ENCODE measurements at places on chromosomes 5 and 9. TPM values are rescaled to one million over a fixed set of nuclear protein-coding genes. Genes with fewer than 3 reads are reported as not detected.

Gene PRXL2C
- total RNA-seq: 28.0 TPM

DNA sequence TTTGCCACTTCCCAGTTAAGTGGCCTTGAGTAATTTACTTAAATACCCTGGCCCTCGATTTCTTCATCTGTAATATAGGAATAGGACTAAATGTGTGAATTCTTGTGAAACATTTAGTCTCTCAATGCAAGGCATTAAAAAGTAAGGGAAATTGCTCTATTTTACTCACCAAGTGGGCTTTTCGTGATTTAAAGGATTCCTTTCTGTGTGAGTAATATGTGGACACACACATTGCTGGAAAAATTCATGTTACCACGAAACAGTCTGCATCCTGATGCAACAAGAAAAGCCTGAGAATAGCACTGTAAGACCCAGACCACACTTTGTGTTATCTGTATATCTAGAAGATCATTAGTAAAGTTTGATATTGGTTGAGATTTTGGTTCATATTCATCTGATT lies 1243.0 kb upstream of the CDH9 start:
- no peaks in the 10 kb centered on the region for H3K27me3 ChIP-seq
- no peaks in the 10 kb centered on the region for H3K4me1 ChIP-seq
- H3K4me3 ChIP-seq: no peak overlapping the region
- H3K27ac ChIP-seq: no peak overlapping the region
- no peak for DNase-seq
- H3K36me3 ChIP-seq: no peaks in the 10 kb centered on the region

DNA sequence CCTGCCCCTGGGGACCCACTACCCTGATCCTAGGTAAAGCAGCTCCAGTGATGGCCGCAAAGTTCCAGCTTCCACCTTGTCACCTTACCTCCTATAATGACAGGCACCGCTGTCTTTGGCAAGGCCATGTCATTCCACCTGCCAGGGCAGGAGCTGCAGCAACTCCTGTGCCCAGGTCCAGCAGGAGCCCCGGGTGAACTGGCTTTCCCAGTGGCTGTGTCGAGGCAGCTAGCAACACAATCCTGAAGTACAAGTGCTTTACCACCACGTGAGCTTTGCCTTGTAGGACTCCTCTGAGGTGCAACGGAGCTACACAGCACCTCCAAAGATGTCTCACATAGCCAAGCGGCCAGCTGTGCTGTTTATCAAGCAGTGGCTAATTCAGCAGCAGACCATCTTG lies 20.7 kb upstream of the MGAT1 start:
- peaks cover 60% of the 10 kb centered on the region for H3K4me1 ChIP-seq
- DNase-seq: no peak
- H3K27me3 ChIP-seq: no peaks in the 10 kb centered on the region

DNA sequence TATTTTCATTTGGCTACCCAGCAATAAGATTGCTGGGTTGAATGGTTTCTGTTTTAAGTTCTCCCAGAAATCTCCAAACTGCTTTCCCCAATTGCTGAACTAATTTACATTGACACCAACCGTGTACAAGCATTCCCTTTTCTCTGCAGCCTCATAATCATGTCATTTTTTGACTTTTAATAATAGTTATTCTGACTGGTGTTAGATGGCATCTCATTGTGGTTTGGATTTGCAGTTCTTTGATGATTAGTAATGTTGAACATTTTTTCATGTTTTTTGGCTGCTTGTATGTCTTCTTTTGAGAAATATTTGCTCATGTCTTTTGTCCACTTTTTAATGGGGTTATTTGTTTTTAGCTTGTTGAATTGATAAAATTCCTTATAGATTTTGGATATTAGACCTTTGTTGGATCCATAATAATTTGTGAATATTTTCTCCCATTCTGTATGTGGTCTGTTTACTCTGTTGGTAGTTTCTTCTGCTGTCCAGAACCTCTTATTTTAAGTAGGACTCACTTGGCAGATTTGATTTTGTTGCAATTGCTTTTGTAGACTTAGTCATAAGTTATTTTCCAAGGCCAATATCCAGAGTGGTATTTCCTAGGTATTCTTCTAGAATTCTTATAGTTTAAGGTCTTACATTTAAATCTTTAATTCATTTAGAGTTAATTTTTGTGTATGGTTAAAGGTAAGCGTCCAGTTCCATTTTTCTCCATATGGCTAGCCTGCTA lies 793.7 kb downstream of the BRINP1 start:
- no peak for DNase-seq
- H3K4me1 ChIP-seq: no peaks in the 10 kb centered on the region
- H3K27ac ChIP-seq: no peak overlapping the region
- H3K27me3 ChIP-seq: no peaks in the 10 kb centered on the region
- no peak overlapping the region for H3K4me3 ChIP-seq

DNA sequence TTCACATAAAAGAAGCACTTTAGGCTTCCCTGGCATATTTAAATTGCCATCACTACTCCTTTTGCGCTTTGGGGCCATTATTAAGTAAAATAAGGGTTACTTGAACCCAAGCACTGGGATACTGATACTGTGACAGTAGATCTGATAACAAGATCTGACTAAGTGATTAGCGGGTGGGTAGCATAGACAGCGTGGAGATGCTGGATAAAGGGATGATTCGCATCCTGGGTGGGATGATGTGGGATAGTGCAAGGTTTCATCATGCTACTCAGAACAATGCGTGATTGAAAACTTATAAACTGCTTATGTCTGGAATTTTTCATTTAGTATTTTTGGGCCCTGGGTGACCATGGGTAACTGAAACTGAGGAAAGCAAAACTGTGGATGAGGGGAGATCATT lies 75.1 kb downstream of the PTTG1 start:
- no peak overlapping the region for H3K4me3 ChIP-seq
- H3K27me3 ChIP-seq: no peaks in the 10 kb centered on the region
- H3K27ac ChIP-seq: no peak overlapping the region
- H3K36me3 ChIP-seq: no peaks in the 10 kb centered on the region
- DNase-seq: no peak

GRCh38 chr5:178361657-178362445 lies 129.2 kb upstream of the PHYKPL start:
- H3K27ac ChIP-seq: no peak overlapping the region
- H3K27me3 ChIP-seq: peaks cover 10% of the 10 kb centered on the region
- peaks cover 4% of the 10 kb centered on the region for H3K4me1 ChIP-seq
- no peak for DNase-seq

DNA sequence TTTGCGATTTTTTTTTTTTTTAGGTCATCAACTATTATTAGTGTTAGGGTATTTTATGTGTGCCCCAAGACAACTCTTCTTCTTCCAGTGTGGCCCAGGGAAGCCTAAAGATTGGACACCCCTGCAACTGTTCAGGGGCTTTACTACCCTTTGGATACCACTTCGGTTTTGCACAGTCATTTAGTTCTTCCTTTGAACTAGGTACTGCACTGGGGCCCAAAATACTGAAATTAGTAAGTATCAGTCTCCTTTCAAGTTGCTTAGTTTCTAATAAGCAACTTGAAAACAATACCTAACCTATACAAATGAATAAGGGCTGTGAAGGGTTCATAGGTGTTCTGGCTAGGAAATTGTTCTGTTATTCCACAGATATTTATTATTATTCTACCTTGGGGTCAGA lies 45.3 kb downstream of the CWC27 start:
- H3K4me1 ChIP-seq: peaks cover 8% of the 10 kb centered on the region
- H3K27me3 ChIP-seq: no peaks in the 10 kb centered on the region
- H3K4me3 ChIP-seq: no peak overlapping the region

DNA sequence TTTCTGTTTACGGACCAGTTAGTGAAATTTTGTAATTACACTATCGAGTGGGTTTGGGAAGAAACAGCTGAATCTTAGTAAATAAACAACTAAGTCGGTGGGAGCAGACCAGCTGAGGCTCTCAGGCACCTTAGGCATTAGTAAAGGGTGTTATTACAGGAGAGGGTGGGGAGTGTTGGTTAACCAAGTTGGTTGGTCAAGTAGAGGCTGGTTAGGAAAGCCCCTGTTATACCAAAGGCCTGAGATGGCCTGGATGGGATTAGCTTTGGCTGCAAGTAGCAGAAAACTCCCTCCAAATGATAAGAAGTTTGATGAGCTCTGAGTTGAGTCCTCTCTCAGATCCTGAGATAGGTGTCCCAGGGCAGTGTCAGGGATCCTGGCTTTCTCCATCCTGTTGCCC lies 81.3 kb downstream of the PPARGC1B start:
- no peak overlapping the region for H3K27ac ChIP-seq
- no peak for DNase-seq
- H3K4me1 ChIP-seq: peaks cover 6% of the 10 kb centered on the region

Gene ZNF883
- 0.89 TPM for total RNA-seq

DNA sequence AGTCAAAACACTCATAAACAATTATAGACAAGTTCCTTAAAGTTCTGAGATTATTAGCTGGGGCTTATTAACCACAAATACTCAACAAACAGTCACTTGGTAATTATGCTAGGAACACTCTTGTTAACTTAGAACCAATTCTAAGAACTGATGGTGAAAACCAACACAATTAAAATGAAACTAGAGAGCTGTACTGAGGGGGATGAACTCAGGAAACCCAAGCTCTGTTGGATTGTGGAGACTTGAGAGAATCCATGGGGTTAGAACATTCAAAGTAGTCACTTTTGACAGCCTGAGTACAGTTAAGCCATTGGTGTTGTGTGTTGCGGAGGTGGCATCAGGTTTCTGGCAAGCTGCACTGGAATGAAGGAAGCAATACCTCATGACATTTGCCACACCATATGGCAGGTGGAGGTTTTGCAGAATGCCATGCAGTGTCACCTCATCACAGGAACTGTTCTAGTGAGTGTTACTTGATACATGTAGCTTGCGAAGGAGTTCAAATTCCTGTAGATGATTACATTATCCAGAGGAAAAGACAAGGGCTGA lies 480.9 kb upstream of the CD180 start:
- H3K36me3 ChIP-seq: no peaks in the 10 kb centered on the region
- H3K27me3 ChIP-seq: no peaks in the 10 kb centered on the region
- H3K4me3 ChIP-seq: no peak overlapping the region
- no peak for DNase-seq
- H3K4me1 ChIP-seq: peaks cover 6% of the 10 kb centered on the region

DNA sequence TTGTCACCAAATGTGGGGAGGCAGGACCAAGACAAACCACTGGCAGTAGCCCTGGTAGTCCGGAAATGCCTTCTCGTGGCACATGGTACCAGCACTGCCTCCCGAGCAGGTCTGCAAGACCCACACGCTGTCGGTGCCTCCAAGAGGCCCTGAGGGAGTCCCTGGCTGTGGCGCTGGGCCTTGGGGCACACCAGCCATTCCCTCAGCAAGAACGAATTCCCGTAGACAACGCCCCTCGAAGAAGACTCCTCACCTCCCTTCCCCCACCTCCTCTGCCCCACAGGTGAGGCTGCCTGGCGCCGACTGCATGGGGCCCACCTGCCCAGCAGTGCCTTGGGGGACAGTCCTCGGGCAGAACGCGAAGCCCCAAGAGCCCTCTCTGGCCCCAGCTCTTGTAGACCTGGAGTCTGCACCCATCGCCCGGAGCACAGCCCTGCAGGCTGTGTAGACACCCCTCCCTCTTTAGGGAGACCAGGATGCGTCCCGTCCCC lies 56.0 kb downstream of the EXD3 start:
- no peaks in the 10 kb centered on the region for H3K4me1 ChIP-seq
- no peak overlapping the region for H3K4me3 ChIP-seq
- no peak overlapping the region for H3K27ac ChIP-seq
- peaks cover 11% of the 10 kb centered on the region for H3K36me3 ChIP-seq
- no peak for DNase-seq

GRCh38 chr5:60334281-60334713 lies 365.7 kb downstream of the DEPDC1B start:
- DNase-seq: no peak
- no peak overlapping the region for H3K27ac ChIP-seq
- H3K4me1 ChIP-seq: no peaks in the 10 kb centered on the region
- no peak overlapping the region for H3K4me3 ChIP-seq
- no peaks in the 10 kb centered on the region for H3K36me3 ChIP-seq

GRCh38 chr5:43315682-43316081 lies 2.5 kb upstream of the HMGCS1 start:
- DNase-seq: no peak
- H3K4me1 ChIP-seq: peaks cover 11% of the 10 kb centered on the region
- no peak overlapping the region for H3K4me3 ChIP-seq
- no peaks in the 10 kb centered on the region for H3K36me3 ChIP-seq
- no peaks in the 10 kb centered on the region for H3K27me3 ChIP-seq

Gene NUTM2G
- total RNA-seq: not detected

Gene CDH12
- total RNA-seq: 0.38 TPM

DNA sequence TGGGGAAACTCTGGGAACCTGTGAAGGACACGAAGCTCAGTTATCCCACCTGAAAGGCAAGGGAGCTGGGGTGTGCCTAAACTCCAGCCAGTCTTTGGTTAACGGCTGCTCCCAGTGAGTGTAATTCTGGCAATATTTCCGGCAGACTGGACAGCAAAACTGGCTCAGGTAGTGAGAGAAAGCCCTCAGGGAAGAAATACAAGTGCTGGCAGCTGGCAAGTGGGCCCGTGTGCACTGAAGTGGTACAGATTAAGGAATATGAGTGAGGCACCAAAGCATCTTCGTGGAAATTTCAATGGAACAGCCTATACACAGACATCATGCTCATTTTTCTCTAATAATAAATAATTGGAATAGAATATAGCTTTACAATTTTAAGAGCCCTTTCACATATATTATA lies 56.2 kb downstream of the ABHD17B start:
- H3K27me3 ChIP-seq: no peaks in the 10 kb centered on the region
- no peaks in the 10 kb centered on the region for H3K4me1 ChIP-seq
- H3K27ac ChIP-seq: no peak overlapping the region
- H3K4me3 ChIP-seq: no peak overlapping the region
- H3K36me3 ChIP-seq: no peaks in the 10 kb centered on the region

Gene C5orf46
- not detected for total RNA-seq

- H3K4me3 ChIP-seq: no peak overlapping the region
- peaks cover 3% of the 10 kb centered on the region for H3K4me1 ChIP-seq
- H3K27ac ChIP-seq: no peak overlapping the region
- no peaks in the 10 kb centered on the region for H3K27me3 ChIP-seq
Measured at GRCh38 chr5:167633931-167634341, 657.5 kb upstream of the WWC1 start.

DNA sequence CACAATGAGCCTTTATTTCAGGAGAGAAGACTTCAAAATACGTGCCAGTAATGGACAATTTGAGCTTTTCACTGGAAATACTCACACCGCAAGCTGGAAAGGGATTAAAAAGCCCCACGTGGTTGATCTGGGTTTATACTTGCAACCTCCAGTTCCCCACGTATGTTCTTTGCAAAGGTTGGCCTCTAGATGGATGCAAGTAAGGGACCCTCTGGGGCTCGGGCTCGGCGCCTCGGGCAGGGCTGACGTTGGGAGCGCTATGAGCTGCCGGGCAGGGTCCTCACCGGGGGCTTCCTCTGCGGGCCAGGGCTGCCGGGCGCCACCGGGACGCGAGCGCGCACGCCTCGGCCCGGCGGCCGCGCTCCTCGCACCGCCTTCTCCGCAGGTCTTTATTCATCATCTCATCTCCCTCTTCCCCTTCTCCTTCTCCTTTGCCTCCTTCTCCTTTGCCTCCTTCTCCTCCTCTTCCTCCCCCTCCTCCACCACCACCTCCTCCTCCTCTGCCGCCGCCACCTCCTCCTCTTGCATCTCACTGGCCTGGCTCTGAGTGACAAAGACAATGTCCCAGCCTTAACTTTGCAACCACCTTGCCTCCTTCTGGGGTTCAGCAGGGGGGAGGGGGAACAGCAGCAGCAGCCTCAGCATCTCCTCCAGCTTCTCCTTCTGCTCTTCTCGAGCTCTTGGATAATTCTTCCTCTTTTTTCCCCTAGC lies 701 bp upstream of the ZNF462 start:
- peaks cover 14% of the 10 kb centered on the region for H3K4me1 ChIP-seq
- no peak for DNase-seq
- no peaks in the 10 kb centered on the region for H3K27me3 ChIP-seq
- peak overlapping the region; percentile 82 for H3K27ac ChIP-seq
- H3K4me3 ChIP-seq: peak overlapping the region; percentile 73

- H3K27me3 ChIP-seq: no peaks in the 10 kb centered on the region
- no peak overlapping the region for H3K4me3 ChIP-seq
- H3K36me3 ChIP-seq: no peaks in the 10 kb centered on the region
- H3K4me1 ChIP-seq: peaks cover 70% of the 10 kb centered on the region
Measured at GRCh38 chr9:134361843-134362414, 35.7 kb downstream of the RXRA start.

All from lower lobe of right lung (tissue), 2 donors.